Neural progenitor cell (in vitro differentiated cells): ENCODE measurements at places on chromosomes 4 and X. TPM values are rescaled to one million over a fixed set of nuclear protein-coding genes. Genes with fewer than 3 reads are reported as not detected.

GRCh38 chrX:72258174-72258573 lies 18.9 kb downstream of the RPS4X start:
- no peak for DNase-seq

GRCh38 chrX:74225111-74225510 lies 78.9 kb upstream of the ZCCHC13 start:
- DNase-seq: no peak

CXXC4 gene
- total RNA-seq: 23.6 and 40.2 TPM in 2 replicates

GRCh38 chr4:83661359-83661758 lies 125.5 kb downstream of the GPAT3 start:
- no peak for DNase-seq

DNA sequence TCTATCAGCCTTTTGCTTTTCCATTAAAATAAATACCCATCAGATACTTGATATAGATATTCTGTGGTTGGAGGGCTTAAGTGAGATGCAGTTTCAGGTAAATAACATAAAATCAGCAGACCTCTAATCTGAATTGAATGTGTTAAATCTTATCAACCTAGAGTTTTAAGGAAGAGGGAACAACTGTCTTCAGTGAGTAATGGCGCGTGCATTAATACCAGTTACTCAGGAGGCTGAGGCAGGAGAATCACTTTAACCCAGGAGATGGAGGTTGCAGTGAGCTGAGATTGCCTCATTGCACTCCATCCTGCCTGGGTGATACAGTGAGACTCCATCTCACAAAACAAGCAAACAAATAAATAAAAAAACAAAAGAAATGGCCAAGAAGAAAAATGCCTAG lies 54.3 kb downstream of the FAT4 start:
- DNase-seq: no peak

RTL3 gene
- not detected in 2 replicates for total RNA-seq

GUCY1A1 gene
- total RNA-seq: 1.5 and 2.5 TPM in 2 replicates

MAGEA2B gene
- total RNA-seq: not detected in 2 replicates

DNA sequence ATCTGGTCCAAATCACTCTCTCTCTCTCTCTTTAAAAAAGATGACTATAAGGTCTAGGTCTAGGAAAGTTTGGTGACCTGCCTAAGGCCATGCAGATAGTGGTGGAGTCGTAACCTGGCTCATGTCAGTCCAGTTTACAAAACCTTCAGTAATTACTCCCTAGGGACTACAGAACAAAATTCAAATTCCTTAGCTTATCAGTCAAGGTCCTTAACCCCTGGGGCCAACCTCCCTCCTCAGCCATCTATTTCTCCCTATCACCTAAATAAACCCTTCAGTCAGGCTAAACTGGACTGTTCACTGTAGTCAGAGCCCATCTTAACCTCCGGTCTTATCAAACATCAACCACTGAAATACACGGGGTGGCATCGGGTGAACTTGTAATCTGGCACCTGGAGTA lies 68.9 kb downstream of the MAP3K15 start:
- DNase-seq: no peak

AR gene
- total RNA-seq: 6.7 and 8.1 TPM in 2 replicates

CENPVL1 gene
- 0.56 and 2.0 TPM in 2 replicates for total RNA-seq

ZFYVE28 gene
- 0.39 and 0.93 TPM in 2 replicates for total RNA-seq

CYSLTR1 gene
- not detected in 2 replicates for total RNA-seq

GRCh38 chrX:56813318-56813837 lies 84.3 kb downstream of the NBDY start:
- DNase-seq: no peak

ZXDA gene
- not detected in 2 replicates for total RNA-seq

CDS1 gene
- 2.8 and 3.5 TPM in 2 replicates for total RNA-seq

DNA sequence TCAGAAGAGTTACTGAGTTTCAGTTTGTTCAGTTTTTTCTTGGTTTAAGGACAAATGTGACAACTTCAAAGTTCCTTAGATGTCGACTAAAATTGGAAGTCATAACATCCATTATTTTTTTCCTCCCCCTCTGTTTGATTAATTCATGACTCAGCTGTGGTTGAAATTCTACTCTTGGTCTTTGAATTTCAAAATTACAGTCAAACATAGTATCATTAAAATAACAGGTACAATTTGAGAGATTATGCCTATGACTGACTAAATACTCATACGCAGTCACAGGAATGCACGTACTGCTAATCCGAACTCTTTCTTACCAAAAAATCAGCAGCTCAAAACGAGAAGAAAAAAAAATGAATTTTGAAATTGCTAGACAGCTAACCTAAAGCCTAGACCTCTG lies 1434.8 kb downstream of the RAPGEF2 start:
- no peak for DNase-seq

- peak; percentile 83 for DNase-seq
These were observed 154.5 kb upstream of the GALNT7 start for GRCh38 chr4:173014113-173014558.

DRP2 gene
- 1.4 and 2.2 TPM in 2 replicates for total RNA-seq

CYP2U1 gene
- total RNA-seq: 6.4 and 8.4 TPM in 2 replicates

DNA sequence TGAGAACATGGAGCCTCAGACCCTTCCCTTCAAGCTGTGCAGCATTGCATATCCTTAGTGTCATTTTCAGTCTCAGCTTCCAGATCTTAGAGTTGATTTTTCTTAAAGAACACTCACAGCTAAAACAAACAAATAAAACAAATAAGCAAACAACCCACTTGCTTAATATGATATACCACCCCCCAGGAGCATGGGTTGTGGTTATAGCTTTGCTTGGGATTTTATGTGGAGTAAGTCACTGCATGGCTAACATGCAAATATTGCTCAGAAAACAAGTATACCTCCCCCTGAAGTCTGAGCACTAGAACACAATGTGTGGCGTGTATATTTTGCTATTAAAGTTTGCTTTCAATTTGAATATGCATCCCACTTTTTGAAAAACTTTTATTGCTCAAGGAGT lies 78.6 kb downstream of the MGST2 start:
- no peak for DNase-seq

- no peak for DNase-seq
These were observed 692.0 kb upstream of the FAM241A start for GRCh38 chr4:111453216-111453615.

DNA sequence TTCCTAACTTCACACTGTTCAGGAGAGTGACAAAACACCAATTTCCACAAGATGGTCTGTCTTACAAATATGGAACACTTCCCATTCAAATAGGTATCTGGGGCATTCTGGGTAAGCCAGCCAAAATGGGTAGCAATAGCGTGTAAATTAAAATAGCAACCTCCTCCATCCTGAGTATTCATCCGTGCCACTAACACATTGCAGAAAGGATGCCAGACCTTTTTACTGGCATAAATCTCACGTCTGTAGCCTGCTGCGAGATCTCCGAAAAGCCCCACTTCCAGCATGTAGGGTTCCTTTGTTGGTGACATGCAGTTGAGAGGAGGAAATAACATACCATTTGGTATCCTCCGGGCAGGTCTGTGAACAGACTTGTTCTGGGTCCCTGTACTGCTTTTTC lies 52.7 kb upstream of the RAI2 start:
- DNase-seq: no peak

- no peak for DNase-seq
These were observed 50.6 kb upstream of the ACSL4 start for GRCh38 chrX:109783701-109784079.

- DNase-seq: no peak
These were observed 117.3 kb downstream of the CPZ start for GRCh38 chr4:8709729-8710360.

- DNase-seq: no peak
These were observed 66.8 kb upstream of the ATXN3L start for GRCh38 chrX:13386636-13387035.

DNA sequence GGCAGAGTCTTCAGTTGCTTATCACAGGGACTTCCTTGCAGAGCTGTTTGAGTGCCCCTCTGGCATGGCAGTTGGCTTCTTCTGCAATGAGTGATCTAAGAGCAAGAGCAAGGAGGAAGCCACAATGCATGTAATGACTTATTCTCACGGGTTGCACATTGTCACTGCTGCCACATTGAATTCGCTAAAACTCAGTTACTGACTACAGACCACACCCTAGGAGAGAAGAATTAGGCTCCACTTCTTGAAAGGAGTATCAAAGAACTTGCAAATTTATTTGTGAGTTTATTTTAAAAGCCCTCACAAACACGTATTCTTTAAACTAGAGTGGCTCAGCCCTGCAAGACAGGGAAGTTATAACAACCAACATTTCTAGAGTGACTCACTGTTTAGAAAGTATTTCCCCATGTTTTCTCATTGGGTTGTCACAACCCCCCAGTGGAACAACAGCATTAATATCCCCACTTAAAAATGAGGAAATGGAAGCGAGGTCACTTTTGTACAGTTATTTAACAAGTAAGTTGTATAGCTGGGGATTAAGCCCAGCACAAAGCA lies 32.4 kb upstream of the RBPJ start:
- no peak for DNase-seq

DNA sequence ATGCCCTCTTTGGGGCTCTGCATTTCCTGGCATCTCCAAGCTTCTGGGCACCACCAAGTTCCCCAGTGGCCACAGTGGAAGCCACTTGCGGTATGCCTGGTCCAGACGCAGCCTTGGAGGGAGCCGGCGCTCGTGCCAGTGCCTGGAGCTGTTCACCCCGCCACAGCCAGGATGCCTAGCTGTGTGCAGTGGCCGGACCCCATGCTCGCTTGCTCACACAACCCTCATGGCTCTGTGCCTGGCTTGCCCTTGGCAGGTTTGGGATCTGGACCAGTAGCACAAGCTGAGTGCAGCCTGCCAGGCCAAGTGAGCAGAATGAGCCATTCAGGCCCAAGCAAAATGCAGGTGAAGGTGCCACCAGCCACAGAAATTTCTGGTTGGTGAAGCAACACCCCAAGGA lies 283.5 kb downstream of the EVC2 start:
- DNase-seq: no peak

DNA sequence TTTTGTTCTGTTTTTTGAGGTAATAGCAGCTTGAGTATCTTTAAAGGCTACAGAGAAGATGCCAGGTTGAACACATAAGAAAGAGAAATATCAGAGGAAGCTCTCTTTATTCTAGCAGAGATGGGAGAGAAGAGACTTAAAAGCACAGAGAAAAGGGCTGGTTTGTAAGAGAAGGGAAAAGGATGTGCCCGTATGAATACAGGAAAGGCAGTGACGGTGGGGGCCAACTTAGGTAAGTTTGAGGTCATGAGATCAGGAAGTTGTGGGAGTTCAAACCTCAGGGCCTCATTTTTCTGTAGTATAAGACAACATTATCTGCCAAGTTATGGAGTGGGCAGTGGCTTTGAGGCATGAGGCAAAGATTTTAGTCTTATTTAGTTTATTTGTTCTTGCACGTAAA lies 121.3 kb upstream of the S100G start:
- DNase-seq: no peak

RAI2 gene
- 0.59 TPM in 1 of 2 replicates, not detected in the other for total RNA-seq

ASB9 gene
- total RNA-seq: 0.77 and 1.1 TPM in 2 replicates
